SJCRH30 (cell line): ENCODE measurements at places on chromosomes 3 and 15.

DNA sequence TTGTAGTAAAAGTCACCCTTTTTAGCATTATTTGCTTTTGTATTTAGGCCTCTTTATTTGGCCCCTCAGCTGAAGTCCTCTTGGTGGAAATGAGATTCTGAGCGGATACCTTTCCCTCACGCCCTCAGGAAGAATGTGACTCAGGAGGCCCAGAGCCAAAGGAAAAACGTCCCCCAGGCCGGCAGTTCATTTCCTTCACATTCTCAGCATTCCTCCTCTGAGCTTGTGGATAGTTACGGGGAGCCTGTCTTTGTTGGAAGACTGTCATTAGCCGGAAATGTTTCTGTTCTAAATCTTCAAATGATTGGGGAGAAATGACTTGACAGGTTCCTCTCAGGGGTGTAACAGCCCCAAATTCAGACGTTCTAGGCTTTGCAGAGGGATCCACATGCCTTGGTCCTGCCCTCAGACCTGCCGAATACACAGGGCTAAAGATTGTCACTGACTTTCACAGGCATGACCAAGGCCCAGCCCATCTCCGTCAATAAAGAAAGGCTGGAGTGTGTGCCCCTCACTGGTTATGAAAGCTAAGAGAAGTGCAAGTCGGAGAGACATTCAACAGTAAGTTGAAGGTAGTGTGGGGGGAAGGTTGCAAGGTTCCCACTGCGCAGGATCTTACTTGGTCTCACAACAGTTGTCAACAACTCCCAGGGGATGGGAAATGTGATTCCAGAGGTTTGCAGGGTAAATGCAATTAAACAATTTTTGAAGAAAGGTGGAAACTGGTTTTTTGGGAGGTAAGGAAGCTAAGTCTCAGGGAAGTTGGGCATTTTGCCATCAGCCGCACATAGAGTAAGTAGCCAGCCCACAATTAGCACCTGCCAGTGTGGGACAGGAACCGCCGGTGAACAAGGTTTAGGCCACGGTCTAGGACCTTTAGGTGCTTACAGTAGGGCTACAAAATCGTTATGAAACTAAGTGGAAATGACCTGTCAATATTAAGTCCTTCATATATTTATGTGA, 39.7 kb upstream of the MYZAP start:
- peak; percentile 81 for DNase-seq

- DNase-seq = no peak
These were observed 53.0 kb downstream of the EFHB start for GRCh38 chr3:19881036-19881435.

DNA sequence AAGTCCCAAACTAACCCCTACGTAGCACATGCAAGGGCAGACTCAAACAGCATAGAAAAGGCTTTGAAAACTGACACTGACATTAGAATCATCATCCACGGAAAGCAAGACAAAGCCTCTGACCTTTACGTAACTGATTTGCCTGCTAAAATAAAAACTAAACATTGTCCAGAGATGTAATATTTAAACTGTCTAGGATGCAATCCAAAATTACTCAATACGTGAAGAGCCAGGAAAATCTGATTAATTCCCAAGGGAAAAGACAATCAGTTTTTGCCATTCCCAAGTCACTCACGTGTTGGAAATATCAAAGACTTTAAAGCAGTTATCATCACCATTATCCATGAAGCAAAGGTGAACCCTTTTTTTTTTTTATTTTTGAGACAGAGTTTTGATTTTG, 13.3 kb upstream of the IQCF1 start:
- no peak for DNase-seq

DNA sequence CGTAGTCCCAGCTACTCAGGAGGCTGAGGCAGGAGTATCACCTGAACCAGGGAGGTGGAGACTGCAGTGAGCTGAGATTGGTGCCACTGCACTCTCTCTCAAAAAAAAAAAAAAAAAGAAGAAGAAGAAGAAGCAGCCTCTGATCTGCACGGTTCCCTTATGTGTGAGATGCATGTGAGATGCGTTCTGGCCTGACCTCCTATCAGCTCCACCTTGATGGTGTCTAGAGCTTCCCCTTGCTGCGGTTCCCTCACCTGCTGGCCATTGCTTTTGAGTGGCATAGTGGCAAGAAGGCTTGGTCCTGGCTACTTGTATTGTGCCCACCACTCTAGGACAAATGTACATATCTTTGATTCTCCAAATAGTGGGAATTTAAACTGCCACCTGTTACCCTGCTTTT, 49.4 kb upstream of the CFAP161 start:
- DNase-seq = no peak

DNA sequence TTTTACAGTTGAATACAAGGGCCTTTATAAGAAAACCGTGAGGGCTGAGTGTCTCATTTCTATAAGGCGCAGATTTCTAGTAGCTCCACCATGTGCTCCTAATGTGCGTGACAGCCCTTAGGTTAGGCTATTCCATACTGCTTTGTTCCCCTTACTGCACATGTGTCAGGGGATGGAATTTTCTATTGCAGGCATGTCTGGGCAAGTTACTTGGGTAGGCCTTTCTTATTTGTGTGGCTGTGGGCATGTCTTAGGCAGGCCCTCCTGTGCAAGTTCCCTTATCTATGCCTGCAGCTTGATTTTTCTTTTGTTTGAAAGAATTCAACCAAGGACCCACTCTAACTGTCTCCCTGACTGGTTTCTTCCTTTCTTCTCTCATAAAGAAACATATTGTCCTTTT, 434.2 kb upstream of the CNTN3 start:
- peak; percentile 42 for DNase-seq

DNA sequence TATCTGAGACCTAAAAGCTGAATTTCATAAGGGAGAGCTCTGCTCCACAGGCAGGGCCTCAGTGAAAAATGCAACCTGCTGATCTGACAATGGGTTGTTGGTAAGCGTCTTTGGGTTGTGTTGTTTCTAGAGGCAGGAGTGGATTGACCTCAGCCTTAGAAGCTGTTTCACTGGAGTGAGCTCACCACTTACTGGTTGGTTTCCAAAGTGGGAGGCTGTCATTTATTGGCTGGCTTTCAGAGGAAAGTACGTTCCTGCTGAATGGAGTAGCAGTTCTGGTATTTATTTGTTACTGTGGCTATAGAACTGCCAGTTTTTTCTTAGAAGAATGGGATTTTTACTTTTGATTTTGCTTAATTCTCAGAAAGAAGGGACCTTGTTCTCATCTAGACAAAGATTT, 29.3 kb upstream of the COL6A5 start:
- no peak for DNase-seq

DNA sequence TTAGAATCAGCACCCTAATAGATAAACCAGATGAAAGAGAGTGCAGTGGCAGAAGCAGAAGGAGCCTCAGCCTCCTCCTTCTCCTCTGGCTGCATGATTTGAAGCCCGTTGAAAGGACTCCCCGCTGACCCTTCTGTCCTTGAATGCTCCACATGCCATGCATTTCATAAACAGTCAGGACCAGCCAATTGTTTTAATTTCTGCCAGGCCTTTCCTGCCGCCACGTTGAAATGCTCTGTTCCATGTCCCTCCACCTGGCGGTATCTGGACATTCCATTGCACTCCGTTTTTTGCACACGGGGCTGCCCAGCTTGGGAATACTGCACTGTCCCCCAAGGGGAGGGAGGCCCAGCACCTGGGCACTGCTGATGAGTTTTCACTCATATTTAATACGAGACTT, 35.2 kb upstream of the GLCE start:
- no peak for DNase-seq

DNA sequence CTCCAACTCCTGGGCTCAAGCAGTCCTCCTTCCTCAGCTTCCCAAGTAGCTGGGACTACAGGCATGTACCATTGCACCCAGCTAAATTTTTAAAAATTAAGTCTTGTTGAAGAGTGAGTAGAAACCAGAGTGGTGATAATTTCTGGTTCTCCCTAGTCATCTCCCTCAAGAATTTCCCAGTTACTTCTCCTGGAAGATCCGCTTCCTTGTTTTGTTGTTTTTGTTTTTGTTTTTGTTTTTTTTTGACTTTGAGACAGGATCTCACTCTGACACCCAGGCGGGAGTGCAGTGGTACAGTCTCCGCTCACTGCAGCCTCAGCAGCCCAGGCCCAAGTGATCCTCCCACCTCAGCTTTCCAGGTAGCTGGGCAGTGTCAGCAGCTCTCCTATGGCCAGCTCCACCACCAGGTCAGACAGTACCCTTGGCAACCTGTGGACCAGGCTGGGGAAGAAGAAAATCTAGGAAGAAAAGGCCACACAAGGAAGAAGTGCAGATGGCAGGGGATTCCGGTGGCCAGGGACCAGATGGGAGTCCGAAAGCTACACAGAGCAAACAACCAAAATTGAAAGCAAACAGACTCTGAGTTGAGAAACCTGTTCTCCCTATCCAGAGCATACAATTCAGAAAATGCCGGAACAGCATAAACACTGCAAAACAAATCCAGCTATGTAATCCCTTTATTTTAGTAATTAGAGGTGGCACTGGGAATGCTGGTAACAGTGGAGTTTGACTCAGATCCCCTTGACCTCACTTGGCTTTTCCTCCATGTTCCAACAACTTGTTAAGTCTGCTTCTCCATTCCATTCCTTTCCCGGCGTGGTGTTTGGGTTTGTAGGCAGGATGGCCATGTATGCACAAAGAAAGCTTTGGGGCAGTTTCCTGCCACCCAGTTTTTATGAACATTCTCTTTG, 266.6 kb upstream of the CTDSPL start:
- DNase-seq = no peak

DNA sequence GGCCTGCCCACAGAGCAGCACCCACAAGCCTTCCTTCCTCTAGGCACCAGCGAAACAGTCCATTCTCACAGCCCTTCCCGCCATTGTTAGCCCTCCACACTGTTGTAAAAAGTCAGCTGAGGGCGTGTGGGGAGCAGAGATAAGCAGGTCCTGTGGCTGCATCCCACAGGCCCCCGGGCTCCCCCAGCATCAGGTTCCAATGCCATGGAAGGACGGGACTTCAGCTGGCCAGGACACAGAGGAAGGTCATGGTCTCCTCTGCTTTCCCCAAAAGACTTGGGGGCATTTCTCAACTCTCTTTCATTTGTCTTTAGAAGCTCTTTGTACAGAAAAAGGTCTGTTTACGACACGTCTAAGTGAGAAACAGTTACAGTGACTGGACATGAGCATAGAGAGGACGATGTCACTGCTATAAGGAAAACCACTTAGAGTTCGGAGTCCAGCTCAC, 85.2 kb upstream of the HERC1 start:
- DNase-seq = no peak

- DNase-seq = no peak
These were observed 152.9 kb upstream of the RGMA start for GRCh38 chr15:93241696-93242585.

DNA sequence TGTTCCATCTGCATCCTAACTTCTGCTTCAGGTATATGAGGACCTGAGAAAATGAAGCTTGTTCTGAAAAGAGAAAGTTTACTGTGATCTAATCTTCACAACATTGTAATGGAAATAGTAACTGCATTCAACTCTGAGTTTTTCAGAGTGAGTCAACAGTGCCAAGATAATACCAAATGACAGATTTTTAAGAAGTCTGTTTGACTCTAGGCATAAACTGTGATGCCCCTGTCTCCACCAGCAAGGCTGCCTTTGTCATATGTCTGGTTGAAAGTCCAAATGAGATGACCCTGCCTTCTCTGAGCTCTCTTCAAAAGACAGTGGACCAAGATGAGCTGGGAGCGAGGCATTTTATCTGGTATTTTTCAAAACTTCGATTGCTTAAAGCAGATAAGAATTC, 44.8 kb upstream of the B3GNT5 start:
- DNase-seq = no peak

DNA sequence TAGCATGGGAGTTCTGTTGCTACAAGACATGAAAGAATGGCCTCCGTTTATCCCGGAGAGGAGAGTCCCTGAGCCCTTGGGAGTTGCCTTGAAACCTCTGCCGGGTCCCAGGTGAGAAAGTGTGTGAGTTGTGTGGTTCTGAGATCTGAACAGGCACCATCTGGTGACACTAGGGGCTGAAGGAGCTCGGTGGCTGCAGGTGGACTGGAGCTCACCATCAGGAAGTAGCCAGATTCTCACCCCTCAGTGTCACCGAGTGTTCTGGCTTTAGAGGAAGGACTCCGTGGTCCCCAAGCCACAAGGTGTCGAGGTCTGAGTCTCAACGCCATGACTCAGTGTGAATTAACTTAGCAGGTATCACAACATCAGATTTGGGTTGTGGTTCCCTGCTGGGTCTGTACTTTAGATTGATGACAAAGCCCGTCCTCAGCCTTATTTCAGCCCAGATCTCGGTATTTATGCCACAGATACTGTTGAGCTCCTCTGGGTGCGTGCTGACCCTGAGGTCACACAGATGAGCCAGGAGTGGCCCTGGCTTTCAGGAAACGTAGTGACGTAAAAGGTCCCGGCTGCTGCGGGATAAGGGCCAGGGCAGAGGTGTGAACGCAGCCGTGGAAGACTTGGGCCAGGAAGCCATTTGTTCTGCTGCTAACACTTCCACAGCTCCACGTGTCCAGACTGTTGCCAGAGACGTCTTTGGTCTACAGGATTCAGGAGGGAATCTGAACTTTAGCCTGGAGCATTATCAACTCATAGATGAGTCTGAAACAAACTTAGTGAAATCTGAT, 54.4 kb downstream of the PGPEP1L start:
- no peak for DNase-seq

- peak; percentile 49 for DNase-seq
These were observed 255.3 kb upstream of the IL12A start for GRCh38 chr3:159733194-159733860.

- DNase-seq = no peak
These were observed 34.7 kb downstream of the FOXP1 start for GRCh38 chr3:71548705-71549384.

GRCh38 chr3:141708367-141708766, 29.7 kb upstream of the RNF7 start:
- DNase-seq = no peak

DNA sequence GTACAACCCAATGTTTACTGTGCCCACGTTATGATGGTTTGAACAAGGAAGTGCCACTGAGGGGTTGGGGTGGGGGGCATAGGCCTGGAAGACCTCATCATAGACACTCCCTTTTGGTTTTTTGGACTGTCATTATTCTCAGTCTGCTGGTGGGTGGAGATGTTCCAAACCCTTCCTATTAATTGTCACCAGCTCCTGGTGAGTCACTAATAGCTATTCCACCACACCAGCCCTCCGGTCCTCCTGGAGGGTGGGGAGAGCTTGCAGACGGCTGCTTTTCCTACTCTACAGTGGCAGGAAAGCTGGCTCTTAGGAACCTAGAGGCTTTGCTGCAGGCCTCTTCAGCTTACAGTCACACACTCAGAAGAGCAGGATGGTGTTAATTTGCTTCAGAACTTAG, 9.0 kb upstream of the COPG1 start:
- no peak for DNase-seq

GRCh38 chr15:52181938-52182780, 9.0 kb downstream of the GNB5 start:
- no peak for DNase-seq
